ENCODE measurements at places on chromosomes 7 and 10. TPM values are rescaled to one million over a fixed set of nuclear protein-coding genes. Genes with fewer than 3 reads are reported as not detected.

- no peak for DNase-seq
These were observed 34.4 kb upstream of the SLC29A4 start for GRCh38 chr7:5248201-5248885.

The GIMAP6 gene
- 13.8 TPM for polyA plus RNA-seq

DNA sequence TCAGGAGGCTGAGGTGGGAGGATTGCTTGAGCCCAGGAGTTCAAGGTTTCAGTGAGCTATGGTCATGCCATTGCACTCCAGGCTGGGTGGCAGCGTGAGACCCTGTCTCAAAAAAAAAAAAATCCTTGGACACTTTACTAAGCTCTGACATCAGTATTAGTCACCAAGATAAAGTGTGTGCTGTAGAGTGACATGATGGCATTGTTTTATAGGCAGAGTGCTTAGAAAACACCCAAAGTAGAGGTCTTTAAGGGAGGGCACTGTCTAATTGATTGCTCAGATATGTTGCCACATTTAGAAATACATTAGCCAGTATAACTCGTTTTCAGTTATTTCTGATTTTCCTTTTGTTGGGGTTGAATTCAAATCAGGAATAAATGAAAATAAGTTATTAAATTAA, 235.9 kb downstream of the REEP3 start:
- no peak for DNase-seq

DNA sequence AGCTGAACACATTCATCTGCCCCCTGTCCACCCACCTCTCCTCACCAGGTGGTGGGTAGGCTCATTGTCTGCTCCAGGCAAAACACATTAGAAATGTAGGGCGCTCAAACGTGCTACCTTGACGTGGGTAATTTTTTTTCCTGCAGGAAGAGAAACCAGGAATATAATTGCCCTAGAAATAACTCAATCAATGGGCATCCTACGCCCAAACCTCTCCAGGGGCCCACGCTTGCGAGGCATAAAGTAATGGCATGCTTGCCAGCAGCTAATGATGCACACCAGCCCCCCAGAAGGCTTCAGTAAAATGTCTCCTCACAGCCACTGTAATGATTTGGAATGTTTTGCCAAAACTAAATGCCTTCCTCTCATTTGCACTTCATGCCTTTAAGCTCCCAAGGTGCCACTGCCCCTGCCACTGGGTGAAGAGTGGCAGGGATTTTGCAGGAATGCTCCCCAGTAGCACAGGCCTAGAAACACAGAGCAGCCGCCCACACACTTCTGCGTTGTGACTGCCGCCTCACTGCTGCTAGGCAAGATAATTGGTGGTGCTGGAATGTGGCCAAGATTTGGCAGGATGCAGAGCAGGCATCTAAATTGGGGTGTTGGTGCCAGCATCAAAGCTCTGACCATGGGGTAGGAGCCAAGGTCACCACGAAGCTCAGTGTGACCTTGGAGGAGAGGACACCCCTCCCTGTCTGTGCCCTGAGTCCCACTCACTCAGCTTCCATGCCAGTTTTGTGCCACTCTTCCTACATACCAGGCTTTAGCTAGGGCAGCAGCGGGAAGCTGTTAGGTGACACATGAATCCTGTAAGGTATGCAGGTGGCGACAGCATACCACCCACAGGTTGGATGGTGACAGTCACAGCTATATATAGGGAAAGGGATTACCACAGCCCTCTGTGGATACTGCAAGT, 48.7 kb upstream of the PPP1R3C start:
- DNase-seq = no peak

DNA sequence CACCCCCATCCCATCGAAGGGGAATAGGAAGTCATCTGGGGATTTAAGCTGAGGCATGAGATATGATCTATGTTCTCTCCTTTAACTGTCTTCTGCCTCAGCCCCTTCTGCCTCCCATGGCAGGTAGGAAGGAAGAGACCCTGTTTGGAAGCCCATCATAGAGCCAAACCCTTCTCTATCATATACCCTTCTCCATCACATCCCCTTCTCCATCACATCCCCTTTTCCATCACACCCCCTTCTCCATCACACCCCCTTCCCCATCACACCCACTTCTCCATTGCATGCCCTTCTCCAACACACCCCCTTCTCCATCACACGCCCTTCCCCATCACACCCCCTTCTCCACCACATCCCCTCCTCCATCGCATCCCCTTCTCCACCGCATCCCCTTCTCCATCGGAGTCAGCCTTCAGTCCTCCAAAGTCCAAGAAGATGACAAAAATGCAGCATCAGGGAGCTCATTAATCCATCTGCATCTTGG, 7.2 kb upstream of the SLIT1 start:
- DNase-seq = no peak

All from left kidney (tissue), 8 donors.